NCI-H1417 treated with DMSO at 0.1 percent for 48 hours (cell line): ENCODE measurements at places on chromosomes 1 and 21.

- DNase-seq: no peak
Observed at GRCh38 chr1:63601463-63601862, 8.3 kb downstream of the PGM1 start.

GRCh38 chr1:220513834-220514233 lies 14.1 kb upstream of the MARK1 start:
- no peak for DNase-seq

GRCh38 chr1:17239420-17239819 lies 9.5 kb upstream of the PADI3 start:
- no peak for DNase-seq

DNA sequence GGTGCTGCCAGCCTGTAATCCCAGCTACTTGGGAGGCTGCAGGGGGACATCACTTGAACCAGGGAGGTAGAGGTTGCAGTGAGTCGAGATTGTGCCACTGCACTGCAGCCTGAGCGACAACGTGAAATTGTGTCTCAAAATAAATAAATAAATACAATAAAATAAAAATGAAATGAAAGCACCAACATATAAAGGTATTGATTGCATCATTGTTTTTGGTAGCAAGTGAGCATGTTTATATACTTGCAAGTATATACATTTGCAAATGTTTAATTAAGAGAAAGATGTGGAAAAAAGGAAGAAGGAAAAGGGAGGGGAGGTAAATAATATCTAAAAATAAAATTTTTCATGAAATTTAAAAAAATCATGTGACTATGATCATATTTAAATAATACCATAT lies 32.8 kb upstream of the NRIP1 start:
- DNase-seq: no peak

GRCh38 chr1:228989992-228990827 lies 254.9 kb downstream of the RHOU start:
- no peak for DNase-seq

DNA sequence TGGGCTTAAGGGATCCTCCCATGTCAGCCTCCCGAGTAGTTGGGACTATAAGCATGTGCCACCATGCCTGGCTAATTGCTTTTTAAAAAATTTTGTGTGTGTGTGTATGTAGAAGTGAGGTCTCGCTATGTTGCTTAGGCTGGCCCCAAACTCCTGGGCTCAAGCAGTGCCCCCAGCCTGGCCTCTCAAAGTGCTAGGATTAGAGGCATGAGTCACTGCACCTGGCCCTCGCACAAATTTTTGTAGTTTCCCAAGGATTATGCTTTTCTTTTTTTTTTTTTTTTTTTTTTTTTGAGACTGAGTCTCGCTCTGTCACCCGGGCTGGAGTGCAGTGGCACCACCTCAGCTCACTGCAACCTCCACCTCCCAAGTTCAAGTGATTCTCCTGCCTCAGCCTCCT lies 144.4 kb upstream of the HNRNPU start:
- DNase-seq: no peak

GRCh38 chr1:32082022-32082421 lies 9.3 kb downstream of the TMEM39B start:
- no peak for DNase-seq

DNA sequence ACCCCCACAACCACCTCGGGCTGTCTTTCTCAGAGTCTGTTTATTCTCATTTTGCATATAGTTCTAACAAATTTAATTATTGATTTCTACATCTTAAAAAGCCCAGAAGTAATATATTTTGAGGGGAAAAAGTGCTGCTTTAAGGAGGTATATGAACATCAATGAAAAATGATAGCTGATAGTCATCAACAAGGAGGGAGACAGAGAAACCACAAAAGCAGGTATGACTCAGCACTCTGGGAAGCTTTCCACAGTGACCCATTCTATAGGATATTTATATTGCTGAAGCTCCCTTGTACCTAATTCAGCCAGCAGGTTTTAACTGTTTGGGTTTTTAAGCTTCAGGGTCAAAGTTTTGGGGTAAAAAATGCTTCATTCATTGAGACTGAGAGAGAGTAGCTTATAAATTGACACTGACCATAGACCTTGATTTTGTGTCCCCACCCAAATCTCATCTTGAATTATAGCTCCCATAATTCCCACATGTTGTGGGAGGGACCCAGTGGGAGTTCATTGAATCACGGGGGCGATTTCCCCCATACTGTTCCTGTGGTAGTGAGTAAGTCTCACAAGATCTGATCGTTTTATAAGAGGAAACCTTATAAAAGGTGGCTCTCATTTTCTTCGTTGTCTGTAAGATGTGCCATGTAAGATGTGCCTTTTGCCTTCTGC lies 27.4 kb downstream of the VANGL1 start:
- no peak for DNase-seq

DNA sequence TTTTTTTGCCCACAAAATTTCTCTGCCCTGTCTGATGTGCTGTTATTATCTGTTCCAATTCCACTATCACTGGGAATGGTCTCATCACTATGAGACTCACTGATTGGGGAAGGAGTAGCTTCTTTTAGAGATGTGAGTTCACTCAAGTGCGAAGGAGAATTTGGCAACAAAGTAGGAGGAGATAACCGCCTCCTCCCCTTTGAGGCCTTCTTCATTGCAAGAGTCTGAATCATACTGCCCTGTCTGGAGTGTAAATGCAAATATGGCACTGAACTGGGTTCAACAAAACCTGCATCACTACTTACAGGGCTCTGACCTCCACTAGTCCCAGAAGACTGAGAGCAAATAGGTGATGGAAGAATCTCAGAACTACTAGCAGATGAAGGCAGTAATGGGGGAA lies 83.4 kb downstream of the ASH1L start:
- no peak for DNase-seq

- no peak for DNase-seq
Observed at GRCh38 chr1:84998642-84999280, 1.8 kb upstream of the MCOLN2 start.

DNA sequence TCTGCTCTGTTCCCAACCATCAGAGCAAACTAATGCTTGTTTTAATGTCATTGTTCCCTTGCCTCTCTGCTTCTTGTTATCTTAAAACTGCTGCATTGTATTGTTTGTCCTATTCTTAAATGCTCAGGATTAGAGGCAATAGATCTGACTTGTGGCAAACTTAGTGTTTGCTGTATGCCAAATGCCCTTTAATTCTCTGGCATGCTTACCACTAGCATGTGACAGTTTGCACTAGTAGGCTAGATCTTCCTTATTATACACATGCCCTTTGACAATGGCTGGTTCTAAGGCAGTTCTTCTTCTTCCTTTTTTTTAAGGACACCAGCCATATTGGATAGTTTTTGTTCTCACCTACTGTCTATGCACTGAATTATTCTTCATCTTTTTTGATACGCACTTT lies 30.1 kb downstream of the PALMD start:
- no peak for DNase-seq
